ENCODE measurements at places on chromosomes 12 and 14. TPM values are rescaled to one million over a fixed set of nuclear protein-coding genes. Genes with fewer than 3 reads are reported as not detected.

Gene ACRBP
- total RNA-seq: 11.1 TPM

Gene USP44
- total RNA-seq: 7.2 TPM

Gene ZNF891
- total RNA-seq: 4.9 TPM

Gene WNT1
- total RNA-seq: 0.47 TPM

Gene DIO3
- total RNA-seq: not detected

Gene AGAP2
- 66.4 TPM for total RNA-seq

DNA sequence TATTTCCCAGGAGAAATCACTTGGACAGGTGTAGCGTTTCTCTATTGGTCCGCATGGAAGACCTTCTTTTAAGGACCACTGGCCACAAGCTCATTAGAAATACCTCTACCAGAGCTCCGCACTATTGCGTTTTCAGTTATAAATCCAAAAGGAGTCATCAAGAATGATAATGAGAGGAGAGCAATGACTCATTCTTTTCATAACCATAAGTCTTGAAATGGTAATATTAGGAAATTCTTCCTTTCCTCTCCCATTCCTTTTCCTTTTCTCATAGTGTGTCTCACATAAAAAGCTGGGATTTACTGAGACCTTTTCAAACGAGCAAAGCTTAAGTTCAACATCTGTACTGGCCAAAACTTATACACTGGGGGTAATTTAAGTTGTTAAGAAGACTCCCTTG, 215.7 kb downstream of the CPNE8 start:
- DNase-seq: no peak

- no peak for DNase-seq
Measured at GRCh38 chr12:89370421-89370831, 18.1 kb upstream of the DUSP6 start.

DNA sequence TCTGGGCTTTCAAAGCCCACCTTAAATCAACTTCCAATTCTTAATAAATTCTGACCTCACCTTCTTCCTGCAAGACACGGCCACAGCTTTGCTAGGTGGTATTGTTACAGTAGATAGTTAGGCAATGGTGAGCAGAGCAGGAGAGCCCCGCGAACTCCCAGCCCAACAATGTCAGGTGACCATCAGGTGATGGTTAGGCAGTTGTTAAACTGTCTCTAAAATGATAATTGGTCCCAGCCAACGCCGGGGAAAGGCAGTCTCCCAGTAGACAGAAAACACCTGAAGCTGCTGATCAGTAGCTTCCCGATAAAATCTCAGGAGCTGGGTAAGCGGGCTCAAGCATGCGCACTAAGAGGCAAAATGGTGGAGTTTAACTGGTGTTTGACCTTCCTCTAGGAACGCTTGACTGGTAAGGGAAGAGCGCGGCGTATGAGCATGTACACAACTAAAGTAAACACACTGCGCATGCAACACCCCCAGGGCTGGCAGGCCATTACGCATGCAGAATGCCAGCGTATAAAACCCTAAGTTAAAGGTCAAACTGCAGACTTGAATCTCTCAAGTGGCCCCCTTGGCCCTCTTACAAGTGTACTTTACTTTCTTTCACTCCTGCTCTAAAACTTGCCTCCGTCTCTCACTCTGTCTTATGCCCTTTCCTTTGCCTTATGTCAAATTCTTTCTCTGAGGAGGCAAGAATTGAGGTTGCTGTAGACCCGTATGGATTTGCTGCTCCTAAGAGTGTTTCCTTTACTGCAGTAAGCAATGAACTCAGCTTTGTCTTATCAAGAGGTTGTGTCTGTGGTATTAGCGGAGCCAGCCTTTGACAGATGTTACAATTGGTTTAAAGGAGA, 113.5 kb downstream of the C12orf75 start:
- DNase-seq: no peak

DNA sequence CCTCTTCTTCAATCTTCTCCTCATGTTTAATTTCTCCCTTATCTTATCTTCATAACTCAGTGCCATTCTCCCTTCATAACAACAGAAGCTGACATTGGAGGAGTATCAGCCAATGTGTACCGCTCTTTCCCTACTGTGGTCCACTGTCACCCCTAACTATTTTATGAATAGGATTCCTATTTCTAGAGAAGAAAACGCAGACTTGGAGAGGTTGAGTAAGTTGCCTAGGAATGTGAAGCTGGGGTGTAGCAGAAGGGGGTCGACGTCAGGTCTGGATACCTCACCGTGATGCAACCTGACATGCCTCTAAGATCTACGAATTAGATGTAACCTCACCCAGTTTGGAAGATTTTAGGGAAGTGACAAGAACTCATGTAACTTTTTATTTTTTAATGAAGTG, 17.1 kb downstream of the LMO3 start:
- DNase-seq: no peak

DNA sequence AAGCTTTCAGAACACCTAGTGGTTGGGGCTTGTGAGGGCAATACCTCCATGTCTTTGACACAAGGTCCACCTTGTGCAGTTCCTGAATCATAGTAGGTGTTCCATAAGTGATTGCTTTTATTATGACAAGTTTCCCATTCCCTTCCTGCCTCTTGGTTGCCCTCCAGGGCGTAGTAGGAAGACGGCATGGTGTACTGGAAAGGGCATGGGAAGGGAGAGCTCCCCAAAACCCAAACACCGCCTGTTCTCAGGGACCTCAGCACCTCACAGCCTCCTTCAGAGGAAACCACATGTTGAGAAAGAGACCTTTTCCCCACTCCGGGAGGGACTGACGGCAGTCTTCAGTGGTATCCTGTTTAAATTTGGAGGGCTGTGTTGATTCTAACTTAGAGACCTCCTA, 21.1 kb downstream of the EVL start:
- no peak for DNase-seq

- DNase-seq: no peak
Measured at GRCh38 chr12:52320784-52321400, at the start of gene KRT83. Gene KRT83, minus strand, starts transcription at chr12:52321398. Its CDS starts 63 bp downstream, at chr12:52321335.

GRCh38 chr12:79614730-79615129, 76.0 kb downstream of the PAWR start:
- no peak for DNase-seq

- no peak for DNase-seq
Measured at GRCh38 chr14:60721326-60722106, 2.6 kb downstream of the SIX4 start.

- no peak for DNase-seq
Measured at GRCh38 chr14:32044454-32044853, 32.6 kb upstream of the ARHGAP5 start.

DNA sequence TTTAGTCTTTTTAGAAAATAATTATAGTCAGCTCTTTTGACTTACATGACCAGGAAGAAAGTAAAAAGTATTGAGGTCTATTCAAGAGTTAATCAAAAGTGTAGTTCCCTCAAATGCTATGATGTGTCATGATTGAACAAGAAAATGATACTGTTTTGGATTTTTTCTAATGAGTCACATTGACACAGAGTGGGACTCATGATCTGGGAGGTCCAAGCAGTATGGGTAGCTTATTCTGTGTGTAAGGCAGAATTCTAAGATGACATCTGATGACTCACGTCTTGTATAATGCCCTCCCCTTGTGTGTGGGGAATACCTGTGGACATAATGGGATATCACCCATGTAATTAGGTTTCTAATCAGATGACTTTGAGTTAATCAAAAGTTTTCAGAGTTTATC, 178.1 kb upstream of the DDHD1 start:
- no peak for DNase-seq

DNA sequence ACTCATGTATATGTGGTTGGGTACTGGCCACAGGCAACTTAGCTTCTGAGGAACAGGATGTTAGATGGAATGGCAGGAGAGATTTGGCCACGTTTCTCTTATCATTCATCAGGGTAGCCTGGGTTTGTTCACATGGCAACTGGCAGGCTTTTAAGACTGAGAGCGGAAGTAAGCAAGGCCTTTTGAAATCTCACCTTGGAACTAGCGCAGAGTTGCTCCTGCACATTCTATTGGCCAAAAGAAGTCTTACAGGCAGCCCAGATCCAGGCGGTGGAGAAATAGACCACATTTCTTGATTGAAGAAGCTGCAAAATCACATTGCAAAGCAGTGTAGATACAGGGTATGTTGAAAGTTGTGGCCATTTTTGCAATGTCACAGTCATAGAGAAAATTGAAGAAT, 3.7 kb downstream of the CLEC4A start:
- no peak for DNase-seq

DNA sequence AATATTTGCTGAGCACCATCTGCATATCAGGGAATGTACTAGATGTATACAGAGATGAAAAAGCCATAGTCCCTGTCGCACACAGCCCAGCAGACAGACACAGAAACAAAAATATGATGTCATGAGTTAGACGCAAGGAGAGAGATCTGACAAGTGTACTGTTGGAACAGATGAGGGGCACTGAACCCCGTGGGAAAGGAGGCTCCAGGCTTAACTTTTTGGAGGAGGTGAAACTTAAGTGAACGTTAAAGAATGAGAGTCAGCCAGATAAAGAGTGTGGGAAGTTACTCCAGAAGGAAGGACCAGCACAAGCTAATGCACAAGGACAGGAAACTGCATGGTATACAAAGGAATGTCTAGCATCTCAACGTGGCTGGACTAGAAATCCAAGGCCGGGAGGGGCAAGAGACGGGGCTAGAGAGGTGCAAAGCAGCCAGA, 2.5 kb upstream of the ACTN1 start:
- no peak for DNase-seq

DNA sequence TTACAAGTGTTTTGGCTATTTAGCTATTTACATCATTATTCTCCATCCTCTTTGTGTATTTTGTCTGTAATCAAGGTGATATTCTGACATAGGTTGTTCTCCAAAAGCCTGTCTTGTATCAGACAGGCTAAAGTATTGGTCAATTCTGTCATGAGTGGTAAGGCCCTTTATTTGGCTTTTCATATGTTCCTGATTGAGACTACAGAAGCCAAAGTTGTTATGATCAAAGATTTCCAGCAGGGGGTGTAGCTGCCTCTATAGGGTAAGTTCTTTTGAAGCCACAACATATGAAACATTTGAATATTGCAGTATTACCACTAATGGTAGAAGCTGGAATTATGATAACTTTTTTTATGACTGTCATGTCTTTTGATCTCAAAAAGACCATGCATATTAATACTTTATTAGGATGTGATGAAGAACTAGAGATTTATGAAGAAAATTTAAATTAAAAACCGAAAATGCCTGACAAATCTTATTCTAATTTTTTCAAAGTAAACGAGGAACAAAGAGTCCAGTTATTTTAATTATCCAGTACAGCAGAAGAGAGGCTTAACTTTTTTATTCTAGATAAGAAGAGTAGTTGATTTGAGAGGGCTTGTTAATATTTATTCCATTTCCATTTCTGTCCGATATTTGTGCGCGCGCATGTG, 3.4 kb upstream of the ARHGAP5 start:
- no peak for DNase-seq

DNA sequence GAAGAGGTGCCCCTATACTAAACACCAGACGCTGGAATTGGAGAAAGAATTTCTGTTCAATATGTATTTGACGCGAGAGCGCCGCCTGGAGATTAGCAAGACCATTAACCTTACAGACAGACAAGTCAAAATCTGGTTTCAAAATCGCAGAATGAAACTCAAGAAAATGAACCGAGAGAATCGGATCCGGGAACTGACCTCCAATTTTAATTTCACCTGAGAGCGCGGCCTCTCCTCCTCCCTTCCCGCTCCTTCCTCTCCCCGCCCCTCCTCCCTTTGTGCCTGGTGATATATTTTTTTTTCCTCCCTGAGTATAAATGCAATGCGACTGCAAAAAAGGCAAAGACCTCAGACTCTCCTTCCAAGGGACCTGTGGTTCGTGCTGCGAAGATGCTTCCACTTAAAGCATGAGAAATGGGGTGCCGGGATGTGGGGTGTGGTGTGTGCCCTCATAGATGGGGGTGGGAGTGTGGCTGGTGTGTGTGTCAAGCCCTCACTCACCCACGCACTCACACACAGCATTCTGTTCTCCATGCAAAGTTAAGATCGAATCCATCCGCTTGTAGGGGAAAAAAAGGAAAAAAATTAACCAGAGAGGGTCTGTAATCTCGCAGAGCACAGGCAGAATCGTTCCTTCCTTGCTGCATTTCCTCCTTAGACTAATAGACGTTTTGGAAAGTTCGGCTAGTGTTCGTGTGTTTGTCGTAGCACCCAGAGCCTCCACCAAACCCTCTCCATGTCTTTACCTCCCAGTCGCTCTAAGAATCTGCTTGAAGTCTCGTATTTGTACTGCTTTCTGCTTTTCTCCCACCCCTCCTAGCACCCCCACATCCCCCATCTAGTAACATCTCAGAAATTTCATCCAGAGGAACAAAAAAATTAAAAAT, 4.5 kb downstream of the HOXC10 start:
- DNase-seq: no peak

- DNase-seq: peak; percentile 7
Measured at GRCh38 chr12:14185427-14186192, 179.9 kb upstream of the ATF7IP start.

DNA sequence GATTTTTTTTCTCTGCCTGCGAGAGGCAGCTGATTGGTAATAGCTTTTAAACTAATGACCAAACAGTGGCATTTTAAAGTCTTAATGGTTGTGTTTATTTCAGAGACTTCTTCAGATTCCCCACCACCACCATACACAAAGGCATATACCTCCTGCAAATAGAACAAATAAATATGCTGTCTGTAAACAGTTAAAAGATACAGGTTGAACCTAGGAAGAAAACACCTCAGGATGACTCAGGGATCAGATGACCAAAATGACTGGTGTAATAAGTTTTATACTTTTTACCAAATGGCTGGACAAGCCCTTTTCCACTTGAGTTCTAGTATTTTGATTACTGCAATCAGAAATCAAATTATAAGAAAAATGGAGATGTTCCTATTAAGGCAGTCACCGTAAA, 364.1 kb downstream of the PAWR start:
- DNase-seq: no peak

Data from T-cell (primary cell).